ENCODE measurements at places on chromosomes 12 and 14.

GRCh38 chr12:22576473-22576872 lies 32.1 kb upstream of the C2CD5 start:
- no peak for DNase-seq

DNA sequence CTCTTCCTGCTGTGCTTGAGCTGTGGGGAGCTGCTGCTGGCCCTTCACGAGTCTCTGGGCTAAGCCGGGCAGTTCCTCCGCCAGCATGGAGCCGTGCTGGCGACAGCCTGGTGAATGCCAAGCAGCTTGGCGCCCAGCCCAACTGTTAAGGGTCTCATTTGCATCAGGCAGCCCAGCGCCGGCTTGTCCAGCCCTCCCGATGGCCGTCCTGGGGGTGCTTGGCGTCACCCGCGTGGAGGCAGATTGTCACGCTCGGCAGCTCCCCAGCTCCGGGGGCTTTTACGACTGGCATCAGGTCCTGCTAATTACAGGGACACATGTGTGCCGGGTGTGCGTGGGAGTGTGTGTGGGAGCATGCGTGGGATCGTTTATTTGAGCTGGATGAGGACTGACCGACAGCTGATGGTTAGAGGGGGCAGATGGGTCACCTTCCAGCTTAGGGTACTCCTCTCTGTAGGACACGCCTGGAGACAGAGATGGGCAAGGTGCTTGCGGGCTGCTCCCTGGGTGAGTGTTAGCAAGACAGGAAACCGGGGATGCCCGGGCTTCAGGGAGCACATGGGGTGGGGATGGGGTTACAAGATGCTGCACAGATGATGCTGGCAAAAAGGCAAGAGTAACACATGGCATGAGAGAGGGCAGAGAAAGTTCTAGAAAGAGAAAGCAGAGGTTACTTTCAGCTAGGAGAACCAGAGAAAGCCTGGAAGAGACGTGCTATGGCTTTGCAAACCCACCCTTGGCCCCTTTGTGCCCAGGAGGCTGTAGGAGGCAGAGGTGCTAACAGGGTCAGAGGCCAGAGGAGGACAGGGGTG lies 64.1 kb downstream of the KIF26A start:
- DNase-seq, result no peak

- DNase-seq, result no peak
These were observed 432 bp downstream of the C14orf93 start for GRCh38 chr14:23009483-23009938.

DNA sequence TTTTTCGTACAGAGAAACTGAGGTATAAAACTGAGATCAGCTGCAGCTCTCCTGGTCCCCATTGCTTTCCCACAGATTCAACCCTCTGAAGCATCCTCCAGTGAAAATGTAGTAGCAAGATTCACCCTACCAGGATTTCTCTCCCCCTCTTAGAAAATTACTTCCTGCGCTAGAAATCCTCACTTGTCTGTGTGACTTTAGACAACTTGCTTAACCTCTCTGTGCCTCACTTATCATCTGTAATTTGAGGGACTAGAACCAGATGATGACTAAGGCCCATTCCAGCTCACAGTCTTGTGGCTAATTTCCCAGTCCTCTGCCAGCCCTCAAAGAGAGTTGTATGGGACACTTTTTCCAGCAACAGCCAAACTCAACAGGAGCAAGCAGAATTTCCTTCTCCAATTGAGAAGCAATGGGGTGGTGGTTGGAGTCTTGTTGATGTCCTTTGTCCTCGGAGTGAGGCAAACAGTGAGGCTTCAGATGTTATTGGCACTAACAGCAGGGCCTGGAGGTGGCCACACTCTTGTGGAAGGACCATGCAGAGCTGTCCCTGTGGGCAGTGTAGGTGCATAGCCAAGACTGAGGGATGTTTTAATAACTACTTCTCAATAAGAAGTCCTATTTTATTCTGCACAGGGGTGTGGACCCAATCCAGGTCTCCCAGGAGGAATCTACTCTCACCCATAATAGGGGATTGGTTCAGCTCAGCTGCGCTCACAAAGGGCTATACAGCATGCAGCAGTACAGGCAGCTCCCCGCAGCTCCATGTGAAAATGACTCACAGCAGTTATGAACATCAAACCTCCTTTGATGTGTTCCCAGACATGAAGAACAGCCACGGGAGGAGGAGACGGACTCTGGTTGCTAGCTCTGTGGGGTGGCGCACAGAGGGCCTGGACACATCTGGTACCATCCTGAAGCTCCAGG lies 200.1 kb downstream of the DAD1 start:
- DNase-seq, result peak; percentile 99

DNA sequence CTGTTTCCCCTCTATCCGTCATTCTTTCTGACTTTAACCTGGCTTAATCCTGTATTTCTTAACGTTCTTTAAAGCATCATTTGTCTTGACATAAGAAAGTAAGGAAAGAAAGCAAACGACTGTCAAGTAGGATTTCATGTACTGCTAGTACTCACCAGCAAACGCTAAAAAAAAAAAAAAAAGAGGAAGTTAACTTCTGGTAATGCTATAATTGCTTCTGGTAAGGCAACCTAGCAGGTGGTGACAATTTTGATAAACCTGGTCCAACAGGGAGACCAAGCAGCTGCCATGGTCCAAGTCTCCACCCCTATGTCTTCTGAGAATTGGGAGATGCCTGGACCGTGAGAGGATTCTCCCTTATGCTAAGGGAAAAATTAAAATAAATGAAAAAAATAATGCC lies 306.6 kb downstream of the DAD1 start:
- DNase-seq, result no peak

- DNase-seq, result no peak
These were observed 154.3 kb downstream of the NTF3 start for GRCh38 chr12:5586201-5586600.

GRCh38 chr14:95268350-95268749 lies 51.4 kb downstream of the CLMN start:
- DNase-seq, result no peak

GRCh38 chr12:24480766-24481449 lies 468.0 kb downstream of the BCAT1 start:
- no peak for DNase-seq

DNA sequence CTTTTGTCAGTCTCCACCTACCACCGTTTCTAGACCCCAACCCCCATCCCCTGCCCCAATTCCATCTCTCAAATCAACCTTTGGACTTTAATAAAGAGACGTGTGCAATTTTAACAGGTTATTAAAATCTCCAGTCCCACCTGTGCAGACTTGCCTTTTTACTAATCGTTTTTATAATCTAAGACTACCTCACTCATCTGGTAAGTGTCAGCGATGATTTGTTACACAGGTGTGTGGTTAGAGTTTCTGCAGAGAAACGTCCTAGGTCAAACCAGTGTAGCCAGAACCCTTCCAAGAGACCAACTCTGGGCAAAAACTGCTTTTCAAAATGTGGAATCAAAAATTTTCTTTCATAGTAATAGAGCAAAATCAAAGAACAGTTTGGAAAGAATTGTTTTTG lies 60.4 kb upstream of the PELI2 start:
- DNase-seq, result no peak

- DNase-seq, result peak; percentile 89
These were observed 4.4 kb downstream of the TXNRD1 start for GRCh38 chr12:104219908-104220404.

DNA sequence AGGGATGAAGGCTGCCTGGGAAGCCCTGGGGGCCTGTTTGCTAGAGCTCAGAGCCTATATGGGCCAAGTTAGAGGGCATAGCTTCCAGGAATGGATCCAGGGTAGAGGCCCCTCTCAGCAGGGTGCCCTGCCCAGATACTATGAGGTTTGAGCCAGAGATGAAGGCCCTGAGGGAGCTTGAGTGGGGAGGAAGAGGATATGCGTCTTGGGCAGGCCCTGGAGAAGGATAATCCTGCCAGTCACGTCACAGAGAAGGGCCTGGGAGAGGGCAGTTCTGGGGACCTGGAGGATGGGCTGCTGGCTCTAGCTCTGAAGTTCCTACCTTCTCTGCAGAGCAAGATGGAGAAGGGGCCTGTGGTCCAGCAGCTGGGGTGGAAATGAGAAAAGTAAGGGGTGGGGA lies 5.9 kb upstream of the CACNB3 start:
- no peak for DNase-seq

DNA sequence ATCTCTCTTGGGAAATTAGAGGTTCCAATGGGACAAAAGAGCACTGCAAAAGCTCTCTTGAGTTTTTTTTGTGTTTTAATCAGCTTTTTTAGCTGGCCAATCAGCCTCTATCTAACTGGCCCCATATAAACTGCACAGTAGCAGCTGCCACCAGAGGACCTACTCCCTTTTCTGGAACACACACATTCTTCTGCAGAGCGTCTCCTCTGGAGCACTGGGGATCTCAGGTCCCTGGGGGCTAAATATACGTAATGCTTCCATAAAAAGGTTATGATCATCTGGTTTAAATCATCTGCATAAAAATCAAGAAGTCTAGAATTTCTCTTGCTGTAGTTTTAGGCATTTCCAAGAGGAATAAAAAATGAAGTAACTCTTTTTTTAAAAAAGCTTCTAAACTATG lies 32.3 kb downstream of the TSPAN8 start:
- DNase-seq, result peak; percentile 6

DNA sequence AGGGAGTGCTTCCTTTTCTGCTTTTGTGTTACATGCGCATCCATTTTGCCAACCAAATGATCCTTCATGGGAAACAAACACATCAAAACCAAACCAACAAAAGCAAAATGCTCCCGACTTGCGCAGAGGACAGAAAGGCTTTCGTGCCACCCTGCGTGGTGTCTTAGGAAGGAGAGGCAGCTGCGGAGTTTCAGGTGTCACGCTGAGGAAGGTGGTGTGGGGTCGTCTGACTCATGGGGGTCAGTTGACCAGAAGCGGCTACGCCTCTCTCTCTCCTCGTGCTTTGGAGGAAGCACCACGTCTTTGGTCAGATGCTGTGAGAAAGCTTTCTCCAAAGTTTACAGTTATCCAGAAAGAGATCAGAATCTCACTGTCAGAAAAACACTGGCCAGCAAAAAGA lies 7.9 kb downstream of the EMP1 start:
- no peak for DNase-seq

- peak; percentile 26 for DNase-seq
These were observed 17.3 kb upstream of the TMPRSS12 start for GRCh38 chr12:50825372-50825838.

DNA sequence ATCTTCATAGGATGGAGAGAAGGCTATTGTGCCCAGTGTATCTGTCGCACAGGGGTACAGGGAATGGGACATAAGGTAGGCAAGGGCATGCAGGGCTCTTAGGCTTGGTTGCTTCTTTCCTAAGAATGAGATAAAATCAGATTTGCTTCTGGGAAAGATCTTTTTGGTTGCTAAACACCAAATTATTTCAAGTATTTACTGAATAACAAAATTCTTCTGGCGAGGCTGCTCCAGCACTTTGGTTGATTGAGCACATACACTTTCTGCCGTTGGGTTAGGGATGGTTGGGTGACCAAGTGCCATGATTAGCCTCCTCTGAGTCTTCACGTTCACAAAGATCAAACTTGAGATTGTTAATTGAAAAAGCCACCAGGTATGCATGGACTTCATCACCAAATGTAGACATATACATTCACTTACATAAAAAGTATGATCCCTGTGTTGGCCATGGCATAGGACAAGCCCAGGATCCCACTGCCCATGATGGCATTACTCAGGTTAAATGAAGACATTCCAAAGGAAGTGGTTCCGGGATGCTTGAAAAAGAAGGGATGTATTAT lies 38.2 kb downstream of the SLC38A4 start:
- DNase-seq, result no peak

GRCh38 chr12:49706351-49707127 lies 666 bp downstream of the FMNL3 start:
- DNase-seq, result peak; percentile 20

GRCh38 chr14:70827752-70828151 lies 18.4 kb upstream of the MAP3K9 start:
- DNase-seq, result no peak

DNA sequence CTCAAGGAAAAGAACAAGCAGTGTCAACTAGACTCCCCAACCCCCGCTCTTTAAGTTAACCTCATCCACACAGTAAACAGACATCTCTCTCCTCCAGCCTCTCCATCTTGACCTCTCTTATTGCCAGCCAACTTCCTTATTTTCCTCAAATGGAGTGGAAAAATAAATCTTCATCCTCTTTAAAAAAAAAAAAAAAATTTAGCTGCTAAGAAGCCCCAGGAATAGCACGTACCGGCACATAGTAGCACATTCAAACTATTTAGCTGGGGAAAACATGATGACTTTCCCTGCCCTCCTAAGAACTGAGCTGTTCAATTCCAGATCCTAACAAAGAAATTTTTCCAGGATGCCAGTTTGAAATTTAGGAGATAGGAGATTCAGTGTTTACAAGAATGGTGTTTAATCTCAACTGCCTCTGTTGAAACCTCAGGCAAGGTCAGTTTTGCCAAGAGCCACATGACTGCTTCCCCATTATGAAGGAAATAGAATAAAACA lies 90.8 kb downstream of the EPS8 start:
- no peak for DNase-seq

- DNase-seq, result peak; percentile 78
These were observed 61.1 kb downstream of the PITPNM2 start for GRCh38 chr12:123089631-123090353.

DNA sequence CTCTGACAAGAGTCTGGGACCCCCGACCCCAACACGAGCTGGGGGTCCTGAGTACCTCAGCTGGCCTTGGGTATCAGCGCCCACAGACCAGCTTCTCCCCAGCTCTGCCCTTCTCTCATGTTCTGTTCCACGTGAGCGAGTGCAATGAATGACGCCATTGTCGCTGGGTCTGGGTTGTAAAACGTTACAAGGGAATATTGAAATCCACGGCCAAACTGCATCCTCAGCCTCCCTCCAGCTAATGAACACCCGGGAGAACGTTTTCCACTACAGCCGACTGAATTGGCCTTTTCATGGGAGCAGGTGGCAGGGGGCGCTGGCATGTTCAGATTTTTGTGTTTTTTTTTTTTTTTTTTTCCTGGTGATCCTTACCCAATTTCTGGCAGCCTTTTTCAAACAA lies 34.7 kb downstream of the TBX5 start:
- DNase-seq, result no peak

- DNase-seq, result no peak
These were observed 130.8 kb upstream of the CNTN1 start for GRCh38 chr12:40561395-40561966.

DNA sequence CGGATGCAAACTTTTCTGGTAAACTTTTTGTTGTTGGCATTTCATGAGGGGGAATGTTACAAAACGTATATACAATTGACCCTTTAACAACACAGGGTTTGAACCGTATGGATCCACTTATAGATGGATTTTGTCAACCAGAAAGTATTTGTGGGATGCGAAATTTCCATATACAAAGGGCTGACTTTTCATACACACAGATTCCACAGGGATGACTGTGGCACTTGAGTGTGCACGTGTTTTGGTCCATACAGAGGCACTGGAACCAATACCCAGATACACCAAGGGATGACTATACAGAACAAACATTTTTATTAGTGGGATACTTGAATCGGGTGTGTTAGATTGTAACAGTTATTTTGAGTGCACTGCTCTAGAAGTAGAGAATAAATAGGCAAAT lies 29.8 kb upstream of the CCT2 start:
- peak; percentile 51 for DNase-seq

DNA sequence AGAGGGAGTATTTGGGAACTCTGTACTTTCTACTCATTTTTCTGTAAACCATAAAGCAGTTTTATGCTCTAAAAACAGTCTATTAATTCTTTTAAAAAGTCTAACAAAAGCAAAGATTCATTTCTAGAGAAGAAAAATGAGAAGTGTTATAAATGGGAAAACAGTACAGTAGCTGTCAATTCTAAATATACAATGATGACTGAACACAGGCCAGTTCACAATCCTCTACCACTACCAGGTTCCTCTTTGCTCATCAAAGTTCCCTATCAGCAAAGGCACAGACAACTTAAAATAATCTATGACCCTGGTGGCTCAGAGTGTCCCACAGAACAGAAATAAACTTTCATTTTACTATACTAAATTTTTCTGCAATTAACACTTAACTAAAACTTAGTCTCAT lies 12.5 kb downstream of the NAA25 start:
- DNase-seq, result no peak

Measured in COLO829 (cell line).